PC-9 (cell line): ENCODE measurements at places on chromosomes 4 and X. TPM values are rescaled to one million over a fixed set of nuclear protein-coding genes. Genes with fewer than 3 reads are reported as not detected.

The KIAA1210 gene
- not detected in 2 replicates for total RNA-seq

The GPR119 gene
- total RNA-seq = not detected in 2 replicates

The GYPA gene
- total RNA-seq = not detected in 2 replicates

The GRXCR1 gene
- not detected in 2 replicates for total RNA-seq

The WDR17 gene
- total RNA-seq = 2.2 and 2.3 TPM in 2 replicates

The RFC1 gene
- total RNA-seq = 52.3 and 65.7 TPM in 2 replicates

The PRAF2 gene
- total RNA-seq = 12.8 and 17.6 TPM in 2 replicates

The NDP gene
- total RNA-seq = not detected in 2 replicates

- DNase-seq = no peak
Observed at GRCh38 chr4:155164718-155165117, 43.7 kb upstream of the NPY2R start.

- DNase-seq = no peak
Observed at GRCh38 chr4:76779740-76780459, 118.0 kb downstream of the SOWAHB start.

GRCh38 chr4:158870626-158871334 lies 102.0 kb downstream of the FNIP2 start:
- DNase-seq = no peak

DNA sequence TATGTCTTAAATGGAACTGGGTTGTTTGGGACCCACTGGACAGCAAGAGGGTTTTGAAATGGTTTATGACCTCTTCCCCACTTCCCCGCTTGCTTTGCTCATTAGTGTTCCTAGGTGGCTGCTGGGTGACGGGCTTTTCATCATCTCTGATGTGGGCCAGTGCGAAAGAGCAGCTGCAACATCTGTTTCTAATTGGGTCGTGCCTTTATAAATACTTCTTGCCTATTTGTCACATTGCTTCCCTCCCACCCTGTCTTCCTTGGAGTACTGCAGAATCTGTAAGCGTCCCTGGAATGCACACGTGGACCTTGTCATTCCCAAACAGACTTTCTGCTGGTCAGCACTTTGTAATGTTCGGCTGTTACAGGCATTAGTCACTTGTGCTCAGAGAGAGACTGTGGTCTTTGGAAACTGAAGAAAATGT lies 35.2 kb downstream of the SEPTIN11 start:
- DNase-seq = no peak

DNA sequence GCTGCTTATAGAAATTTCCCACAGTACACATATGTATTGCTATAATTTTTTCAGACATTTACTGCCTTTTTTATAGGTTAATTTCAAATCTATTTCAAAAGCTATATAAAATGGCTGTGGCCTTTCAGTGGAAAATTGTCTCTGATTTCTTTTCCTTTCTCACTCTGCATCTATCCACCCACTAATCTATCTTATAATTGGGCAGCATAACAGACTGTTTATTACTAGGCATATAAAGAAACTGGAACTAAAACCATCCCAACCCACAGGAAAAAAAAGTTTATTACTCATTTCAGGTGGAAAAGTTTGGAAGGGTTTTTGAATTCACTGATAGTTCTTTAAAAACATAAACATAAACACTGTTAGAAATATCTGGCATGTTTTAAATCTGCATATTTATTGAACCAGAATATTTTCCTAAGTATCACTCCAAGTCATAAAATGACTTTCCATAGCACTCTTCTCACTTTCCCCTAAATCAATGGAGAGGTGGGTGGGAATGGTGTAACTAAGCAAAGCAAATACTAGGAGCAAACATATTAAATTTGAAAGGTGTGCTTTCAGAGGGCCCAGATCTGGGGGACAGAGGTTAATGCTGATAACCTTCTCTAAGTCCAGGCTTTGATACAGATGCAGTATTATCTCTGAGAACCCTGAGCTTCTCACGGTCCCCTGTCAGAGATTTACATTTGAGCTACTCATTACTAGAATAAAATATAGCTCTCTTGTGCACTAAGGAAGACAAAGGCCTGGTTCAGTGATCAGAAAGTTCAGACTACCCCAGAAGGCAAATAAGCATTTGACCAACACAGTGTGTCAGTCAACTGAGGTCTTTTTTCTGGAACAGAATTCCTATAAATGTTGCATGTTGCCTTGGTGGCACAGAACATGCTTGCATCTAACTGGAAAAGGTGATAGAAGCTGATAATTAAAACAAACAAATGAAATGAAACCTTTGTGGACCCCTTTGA lies 328.3 kb downstream of the UNC5C start:
- DNase-seq = no peak

- DNase-seq = no peak
Observed at GRCh38 chr4:129223945-129224344, 128.0 kb downstream of the C4orf33 start.

DNA sequence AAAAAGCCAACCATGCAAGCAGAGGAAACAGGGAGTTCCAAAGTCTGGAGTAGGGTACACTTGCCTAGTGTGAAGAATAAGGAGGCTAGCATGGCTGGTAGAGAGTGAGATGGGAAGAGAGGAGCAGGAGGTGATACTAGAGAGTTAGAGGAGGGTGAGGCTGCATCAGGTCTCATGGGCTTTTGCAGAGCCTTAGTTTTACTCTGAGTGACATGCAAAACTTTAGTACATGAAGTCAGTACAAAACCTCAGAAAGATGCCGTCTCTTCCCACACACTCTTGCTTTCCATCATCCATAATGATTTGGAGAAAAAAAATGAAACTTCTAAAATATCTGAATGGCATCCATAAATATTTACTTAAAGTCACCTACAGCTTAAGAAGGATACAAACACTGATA lies 5.0 kb downstream of the OPRPN start:
- DNase-seq = no peak

GRCh38 chr4:181860157-181860556 lies 383.0 kb upstream of the TENM3 start:
- no peak for DNase-seq

DNA sequence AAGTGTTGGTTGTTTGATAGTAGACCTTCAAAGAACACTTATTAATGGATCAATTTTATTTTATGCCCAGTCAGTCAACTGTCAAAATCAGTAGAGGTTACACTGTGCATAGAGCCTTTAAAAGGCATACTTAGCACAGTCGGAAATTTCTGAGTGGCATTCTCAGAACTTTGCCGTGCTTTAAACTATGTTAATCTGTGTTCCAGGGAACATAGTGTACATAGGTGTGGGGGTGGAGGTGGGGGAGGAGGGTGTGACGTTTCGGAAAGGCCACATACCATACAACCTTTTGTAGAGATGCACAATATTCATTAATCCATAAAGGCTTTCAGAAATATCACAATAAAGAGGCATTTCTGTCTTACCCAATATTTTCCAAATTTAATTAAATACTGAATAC lies 75.8 kb downstream of the RS1 start:
- no peak for DNase-seq

DNA sequence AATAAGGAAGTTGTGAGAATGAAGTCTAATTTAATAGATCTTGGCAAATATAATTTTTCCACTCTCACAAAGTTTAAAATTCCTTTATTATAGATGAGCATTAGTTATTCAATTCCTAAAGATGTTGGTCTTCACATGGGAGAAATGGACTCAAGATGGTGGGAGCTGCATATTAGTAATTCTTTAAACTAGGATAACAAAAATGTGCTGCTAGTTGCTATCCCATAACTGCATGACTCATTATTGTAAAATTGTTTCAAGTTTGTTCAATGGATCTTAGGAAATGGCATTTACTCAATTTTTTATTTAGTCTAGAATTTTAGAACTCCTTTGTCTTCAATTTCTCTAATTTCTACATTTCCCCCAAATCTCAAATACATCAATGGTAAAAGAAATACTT lies 155.8 kb downstream of the ATP10D start:
- no peak for DNase-seq

- DNase-seq = no peak
Observed at GRCh38 chr4:120720354-120720934, 202.1 kb downstream of the PRDM5 start.

DNA sequence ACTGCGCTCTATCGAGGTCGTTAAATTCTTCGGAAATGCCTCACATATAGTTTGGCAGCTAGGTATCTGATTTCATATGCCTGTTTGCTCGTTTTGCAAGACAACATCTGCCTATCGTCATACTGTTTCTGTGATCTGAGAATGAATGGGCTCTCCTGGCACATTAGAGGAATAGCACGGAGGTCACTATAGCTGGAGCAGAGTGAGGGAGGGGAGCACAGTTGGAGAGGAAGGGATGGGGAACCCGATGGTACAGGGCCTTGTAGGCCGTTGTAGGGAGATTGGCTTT lies 552 bp downstream of the IKBKG start:
- DNase-seq = no peak

DNA sequence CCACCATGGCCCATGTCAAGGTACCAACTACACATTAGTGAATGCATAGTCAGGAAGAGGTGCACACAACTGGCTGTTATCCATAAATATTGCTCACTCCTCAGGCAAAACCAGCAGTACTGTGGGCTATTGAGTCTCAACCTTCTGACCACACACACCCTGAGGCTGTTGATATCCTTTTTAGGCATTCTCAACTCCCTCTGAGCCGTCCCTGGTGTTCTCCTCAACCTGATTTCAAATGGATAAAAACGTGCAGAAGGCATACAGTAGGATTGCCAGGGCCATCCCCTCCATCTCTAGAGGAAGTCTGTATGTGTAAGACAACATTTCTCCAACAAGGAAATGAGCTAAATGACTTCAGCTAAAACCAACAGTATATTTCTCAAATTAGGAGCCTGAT lies 98.7 kb upstream of the KLHL13 start:
- no peak for DNase-seq

GRCh38 chrX:1388651-1389050 lies 3.3 kb downstream of the SLC25A6 start:
- no peak for DNase-seq

- no peak for DNase-seq
Observed at GRCh38 chr4:161906836-161907589, 256.8 kb downstream of the FSTL5 start.

- DNase-seq = no peak
Observed at GRCh38 chr4:77126809-77127208, 30.2 kb upstream of the CCNG2 start.

DNA sequence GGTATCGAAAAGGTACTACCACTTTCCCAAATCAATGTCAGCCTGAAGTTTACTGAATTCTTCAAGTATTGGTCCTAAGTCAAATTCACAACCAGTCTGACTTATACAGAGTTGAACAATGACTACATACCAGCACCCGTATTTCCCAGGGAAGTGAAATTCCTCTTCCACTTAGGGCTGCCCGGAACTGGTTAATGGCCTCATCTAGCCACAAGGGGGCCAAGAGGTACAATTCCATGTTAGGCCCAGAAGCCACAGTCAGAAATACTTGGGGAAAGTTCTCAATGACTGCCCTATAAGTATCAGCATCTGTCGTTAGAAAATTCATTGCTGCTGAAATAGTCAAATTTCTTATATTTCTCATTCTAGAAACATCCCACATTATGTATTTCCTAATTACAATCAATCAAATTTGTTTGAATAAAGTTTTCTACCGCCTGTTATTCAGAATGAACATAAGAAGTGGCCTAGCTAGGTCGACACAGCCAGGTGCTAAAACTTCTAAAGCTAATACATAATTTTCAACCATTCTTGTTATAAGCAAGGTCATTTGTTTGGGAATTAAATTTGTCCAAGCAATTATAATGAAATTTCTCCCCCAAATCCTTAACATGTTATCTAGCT lies 5.6 kb upstream of the PCDH7 start:
- DNase-seq = no peak

GRCh38 chr4:76535603-76536372 lies 100.8 kb downstream of the SHROOM3 start:
- DNase-seq = no peak

GRCh38 chrX:15501506-15501905 lies 899 bp downstream of the BMX start:
- DNase-seq = no peak

DNA sequence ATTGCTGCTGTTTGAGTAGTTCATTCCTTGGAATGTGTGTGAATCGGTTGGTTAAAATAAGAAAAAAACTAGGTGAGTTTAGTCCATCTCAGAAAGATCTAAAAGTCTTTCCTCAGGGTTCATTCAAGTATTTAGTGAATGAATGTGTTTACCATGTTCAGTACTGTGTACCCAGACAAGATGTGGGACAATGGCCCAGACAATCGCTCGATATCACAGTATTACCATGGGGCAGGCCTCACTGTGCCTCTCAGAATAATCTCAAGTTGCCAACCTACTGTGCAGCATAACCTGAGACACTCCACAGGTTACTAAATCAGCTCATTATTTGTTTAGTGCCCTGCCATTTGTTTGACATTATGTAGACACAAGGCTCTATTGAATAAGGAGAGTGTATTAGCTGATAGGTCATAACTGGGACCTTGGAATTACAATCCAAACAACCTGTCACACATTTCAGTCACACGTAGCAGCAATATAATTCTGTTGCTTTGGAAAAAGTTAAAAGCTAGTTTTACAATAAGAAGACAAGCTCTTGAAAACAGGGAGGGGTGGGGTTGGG lies 24.9 kb upstream of the AMOT start:
- no peak for DNase-seq

DNA sequence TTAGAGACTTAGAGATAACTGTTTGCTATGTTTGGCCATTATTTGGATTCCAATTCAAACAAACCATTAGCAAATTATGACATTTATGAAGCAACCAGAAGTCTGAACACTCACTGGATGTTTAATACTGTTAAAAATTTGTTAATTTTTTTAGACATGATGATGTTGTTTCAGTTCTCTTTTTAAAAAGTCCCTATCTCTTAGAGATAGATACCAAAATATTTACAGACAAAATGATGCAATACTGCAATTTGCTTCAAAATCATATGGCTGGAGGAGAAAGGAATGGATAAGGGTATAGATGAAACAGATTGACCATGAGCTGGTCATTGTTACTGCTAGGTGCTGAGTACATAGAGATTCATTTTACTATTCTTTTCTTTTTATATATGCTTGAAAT lies 534.6 kb downstream of the BCOR start:
- no peak for DNase-seq

GRCh38 chr4:53640576-53641453 lies 49.5 kb upstream of the LNX1 start:
- no peak for DNase-seq

DNA sequence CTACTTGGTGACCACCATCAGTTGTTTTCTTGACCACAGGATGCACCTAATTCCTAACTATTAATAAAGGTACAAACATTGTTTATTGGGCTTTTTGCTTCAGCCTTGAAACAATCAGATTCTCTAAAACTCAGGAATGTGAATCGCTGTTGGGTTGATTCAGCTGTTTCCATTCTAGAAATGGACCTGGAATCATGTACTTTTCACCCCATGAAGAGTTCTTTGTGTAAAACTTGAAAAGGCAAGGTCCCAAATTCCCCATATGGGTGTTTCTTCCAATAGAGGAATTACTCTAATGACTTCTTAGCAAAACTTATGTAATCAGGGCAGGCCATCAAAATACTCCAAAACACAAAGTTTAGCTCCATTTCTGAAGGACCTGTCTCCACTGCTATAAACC lies 7.4 kb downstream of the AFAP1 start:
- no peak for DNase-seq

DNA sequence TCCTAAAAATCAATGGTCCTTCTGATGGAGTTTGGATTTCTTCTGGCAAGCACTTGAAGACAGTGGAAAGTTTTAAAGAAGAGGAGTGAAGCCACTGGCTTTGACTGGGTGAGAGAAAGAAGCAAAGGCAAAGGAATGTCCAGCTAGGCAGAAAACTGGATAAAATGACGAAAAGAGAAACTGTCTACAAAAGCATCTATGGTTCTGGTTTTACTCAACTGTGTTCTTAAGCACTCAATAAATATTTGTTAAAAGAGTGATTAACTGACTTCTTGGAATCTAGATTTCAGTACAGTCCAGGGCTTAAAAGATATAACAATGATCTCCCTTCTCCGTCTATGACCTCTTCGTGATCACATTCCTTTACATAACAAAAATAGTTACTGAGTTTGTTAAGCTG lies 52.4 kb downstream of the PACRGL start:
- DNase-seq = no peak
